ENCODE measurements at places on chromosomes 1 and 21. TPM values are rescaled to one million over a fixed set of nuclear protein-coding genes. Genes with fewer than 3 reads are reported as not detected.

GRCh38 chr1:16180291-16180824 is 24.5 kb upstream of the EPHA2 start:
- DNase-seq: no peak

DNA sequence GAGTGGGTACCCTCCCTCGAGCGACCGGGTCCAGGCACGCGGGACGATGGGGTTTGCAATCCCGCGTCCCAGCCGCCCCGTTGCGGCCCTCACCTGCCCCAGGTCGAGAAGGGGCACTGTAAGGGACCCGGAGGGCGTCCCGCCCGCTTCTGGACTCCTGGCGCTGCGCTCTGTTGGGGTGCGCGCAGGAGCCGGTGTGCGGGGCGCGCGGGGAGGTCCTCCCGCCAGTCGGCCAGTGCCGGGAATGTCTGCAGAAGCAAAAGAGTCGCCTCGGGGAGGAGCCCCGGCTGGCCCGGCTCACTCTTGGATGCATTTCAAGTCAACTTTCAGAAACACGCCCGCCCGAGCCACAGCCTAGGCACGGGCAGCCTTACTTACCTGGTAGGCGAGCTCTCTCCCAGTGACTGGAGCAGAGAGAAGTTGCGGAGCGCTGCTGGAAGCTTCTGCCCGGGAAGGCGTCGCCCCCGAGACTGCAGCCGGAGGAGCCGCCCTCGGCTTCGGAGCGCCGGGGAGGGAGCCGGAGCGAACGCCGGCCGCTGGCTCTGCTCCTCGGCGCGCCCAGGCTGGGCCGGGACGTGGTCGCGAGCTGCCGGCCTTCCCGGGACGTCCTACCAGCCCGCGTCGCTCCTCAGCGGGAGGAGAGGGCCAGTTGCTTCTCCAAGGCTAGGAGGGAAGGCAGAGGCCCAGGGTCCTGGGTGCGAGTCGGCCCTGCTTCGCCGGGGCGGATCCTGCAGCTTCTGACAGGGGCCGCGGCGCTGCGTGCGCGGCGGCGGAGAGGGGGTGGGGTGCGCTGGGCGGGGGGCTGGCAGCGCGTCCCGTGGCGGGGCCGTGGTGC is at the start of gene LMX1A:
Gene LMX1A (minus strand): TSS at position 739 of the 835 bp plus-strand sequence. CDS start 1,156 bp downstream, outside the sequence.
- DNase-seq: no peak

DNA sequence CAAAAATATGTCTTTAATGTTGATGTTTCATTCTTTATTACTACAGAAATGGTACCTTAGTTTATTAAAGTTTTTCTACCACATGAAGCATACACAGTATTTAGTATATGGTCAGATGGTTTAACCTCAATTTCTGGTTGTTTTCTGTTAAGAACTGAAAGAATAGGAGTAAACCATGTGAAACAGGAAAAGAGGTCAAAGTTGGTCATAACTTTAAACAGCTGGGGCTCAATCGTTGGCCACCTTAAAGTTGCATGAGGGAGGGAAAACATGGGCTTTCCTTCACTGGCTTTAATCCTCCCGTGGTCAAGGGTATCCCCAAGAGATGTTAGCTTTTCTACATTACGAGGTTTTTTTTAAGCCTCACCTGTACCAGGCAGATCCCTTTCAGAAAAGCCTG is 483.3 kb upstream of the ADAMTS5 start:
- no peak for DNase-seq

Gene GJA9
- total RNA-seq: not detected

Gene REN
- not detected for total RNA-seq

GRCh38 chr1:113928187-113928930 is 765 bp upstream of the HIPK1 start:
- no peak for DNase-seq

GRCh38 chr1:154584267-154584994 is 16.9 kb downstream of the CHRNB2 start:
- DNase-seq: no peak

DNA sequence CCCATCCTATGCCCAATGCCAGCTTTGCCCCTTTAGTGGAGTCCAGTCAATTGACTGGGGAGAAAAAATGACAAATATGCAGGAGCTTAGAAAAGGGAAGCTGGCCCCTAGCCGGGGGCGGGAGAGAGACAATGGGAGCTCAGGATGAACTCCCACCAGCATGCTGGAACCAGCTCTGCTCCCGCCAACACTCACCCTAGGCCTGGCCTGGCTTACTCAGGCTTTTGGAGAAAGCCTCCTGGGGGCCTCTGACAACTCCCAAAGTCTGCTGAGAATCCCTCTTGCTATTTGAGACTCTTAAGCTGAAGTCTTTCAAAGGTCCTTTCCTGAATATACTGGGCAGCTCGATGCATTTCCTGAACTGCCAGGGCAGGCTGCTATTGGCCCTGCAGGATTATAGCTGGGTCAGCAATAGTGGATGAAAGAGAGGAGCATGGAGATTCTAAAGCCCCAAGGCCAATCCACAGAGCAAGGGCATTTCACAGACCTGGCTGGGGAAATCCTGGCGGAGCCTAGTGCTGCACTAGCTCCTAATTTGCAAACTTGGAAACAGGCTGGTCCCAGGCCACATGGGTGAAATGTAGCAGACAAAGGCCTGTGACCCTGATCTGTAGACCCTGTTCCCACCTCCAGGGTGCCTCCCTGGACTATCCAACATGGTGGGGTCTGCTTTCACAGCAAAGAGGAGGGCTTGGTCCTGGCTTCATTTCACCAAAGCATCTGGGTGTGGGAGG is 35.7 kb upstream of the CLSTN1 start:
- no peak for DNase-seq

- no peak for DNase-seq
Observed at GRCh38 chr21:21114461-21114860, 116.3 kb downstream of the NCAM2 start.

GRCh38 chr1:201708085-201708512 is 120.9 kb upstream of the IPO9 start:
- DNase-seq: no peak

Data from Peyer's patch (tissue), 4 donors.